Epithelial cell of proximal tubule (primary cell): ENCODE measurements at places on chromosomes 7 and 10. TPM values are rescaled to one million over a fixed set of nuclear protein-coding genes. Genes with fewer than 3 reads are reported as not detected.

The AIMP2 gene
- 113 and 128 TPM in 2 replicates for total RNA-seq

The PGAM2 gene
- total RNA-seq = not detected in 2 replicates

The ZP3 gene
- total RNA-seq = 0.87 and 4.7 TPM in 2 replicates

The SLC16A9 gene
- total RNA-seq = 2.9 and 3.5 TPM in 2 replicates

The ASB10 gene
- not detected in 2 replicates for total RNA-seq

The ZFYVE27 gene
- total RNA-seq = 13.5 and 23.6 TPM in 2 replicates

The OR13A1 gene
- total RNA-seq = not detected in 2 replicates

The GHRHR gene
- total RNA-seq = not detected in 2 replicates

The ARMC3 gene
- 0.07 and 0.23 TPM in 2 replicates for total RNA-seq

The HOXA4 gene
- 9.2 and 14.6 TPM in 2 replicates for total RNA-seq

The PCDH15 gene
- 0.07 TPM in 1 of 2 replicates, not detected in the other for total RNA-seq

The ASB13 gene
- total RNA-seq = 12.3 and 12.8 TPM in 2 replicates

The SORCS1 gene
- total RNA-seq = 0.06 TPM in 1 of 2 replicates, not detected in the other

The A1CF gene
- not detected in 2 replicates for total RNA-seq

The PON3 gene
- not detected in 2 replicates for total RNA-seq

The SLC26A5 gene
- total RNA-seq = not detected in 2 replicates

The GPR26 gene
- not detected in 2 replicates for total RNA-seq

The SLC18A2 gene
- 0.40 and 0.72 TPM in 2 replicates for total RNA-seq

The TACR2 gene
- 0.23 TPM in 1 of 2 replicates, not detected in the other for total RNA-seq

The TDRD1 gene
- not detected in 2 replicates for total RNA-seq

The MSS51 gene
- total RNA-seq = 0.80 and 1.1 TPM in 2 replicates

The OR2A5 gene
- total RNA-seq = not detected in 2 replicates

The STAG3 gene
- 0.22 and 0.69 TPM in 2 replicates for total RNA-seq

The STK31 gene
- total RNA-seq = 0.12 and 0.43 TPM in 2 replicates

The LIPF gene
- total RNA-seq = not detected in 2 replicates

The DDIT4 gene
- 33.6 and 122 TPM in 2 replicates for total RNA-seq

The HOXA1 gene
- total RNA-seq = 5.7 and 7.1 TPM in 2 replicates

The FAM24B gene
- total RNA-seq = 2.0 and 9.3 TPM in 2 replicates

The LOXL4 gene
- total RNA-seq = 5.4 and 6.1 TPM in 2 replicates

The R3HCC1L gene
- 8.6 and 9.2 TPM in 2 replicates for total RNA-seq

The FBXO24 gene
- total RNA-seq = 0.80 and 1.0 TPM in 2 replicates

The TRIM50 gene
- not detected in 2 replicates for total RNA-seq

The CYP3A4 gene
- not detected in 2 replicates for total RNA-seq

The EVX1 gene
- total RNA-seq = not detected in 2 replicates

The OR2A1 gene
- 0.17 TPM in 1 of 2 replicates, not detected in the other for total RNA-seq

The GBX1 gene
- not detected in 2 replicates for total RNA-seq

The DCLRE1C gene
- 5.4 and 8.2 TPM in 2 replicates for total RNA-seq

The AIFM2 gene
- 3.7 and 11.6 TPM in 2 replicates for total RNA-seq

The ABCA13 gene
- total RNA-seq = 0.69 and 1.7 TPM in 2 replicates

The MET gene
- total RNA-seq = 155 and 164 TPM in 2 replicates

The PLEKHS1 gene
- total RNA-seq = not detected in 2 replicates

The FLNC gene
- 149 and 173 TPM in 2 replicates for total RNA-seq

The HECTD2 gene
- total RNA-seq = 3.7 and 4.1 TPM in 2 replicates

The PRR15 gene
- total RNA-seq = 8.1 and 14.0 TPM in 2 replicates

The DNMBP gene
- total RNA-seq = 17.2 and 20.5 TPM in 2 replicates
